ENCODE measurements at places on chromosomes 2 and 18.

DNA sequence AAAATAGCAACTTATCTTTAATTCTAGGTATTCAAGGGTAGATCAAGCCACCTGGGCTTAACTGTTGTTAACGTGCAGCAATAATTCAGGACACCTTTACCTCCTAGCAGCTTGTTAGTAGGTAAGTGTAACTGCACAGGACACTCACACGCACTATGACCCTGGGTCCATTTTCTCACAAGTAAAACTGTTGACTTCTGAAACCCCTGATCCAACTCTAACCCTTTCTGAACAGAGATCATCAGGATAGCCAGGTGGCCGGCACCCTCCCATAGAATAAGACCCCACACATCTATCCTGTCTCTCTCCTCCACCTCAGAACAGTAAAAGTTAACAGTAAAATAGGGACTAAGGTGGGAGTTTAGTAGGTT lies 610 bp downstream of the SPC25 start:
- DNase-seq: no peak

- DNase-seq: no peak
Measured at GRCh38 chr18:35417223-35417622, 40.1 kb upstream of the ZNF396 start.

DNA sequence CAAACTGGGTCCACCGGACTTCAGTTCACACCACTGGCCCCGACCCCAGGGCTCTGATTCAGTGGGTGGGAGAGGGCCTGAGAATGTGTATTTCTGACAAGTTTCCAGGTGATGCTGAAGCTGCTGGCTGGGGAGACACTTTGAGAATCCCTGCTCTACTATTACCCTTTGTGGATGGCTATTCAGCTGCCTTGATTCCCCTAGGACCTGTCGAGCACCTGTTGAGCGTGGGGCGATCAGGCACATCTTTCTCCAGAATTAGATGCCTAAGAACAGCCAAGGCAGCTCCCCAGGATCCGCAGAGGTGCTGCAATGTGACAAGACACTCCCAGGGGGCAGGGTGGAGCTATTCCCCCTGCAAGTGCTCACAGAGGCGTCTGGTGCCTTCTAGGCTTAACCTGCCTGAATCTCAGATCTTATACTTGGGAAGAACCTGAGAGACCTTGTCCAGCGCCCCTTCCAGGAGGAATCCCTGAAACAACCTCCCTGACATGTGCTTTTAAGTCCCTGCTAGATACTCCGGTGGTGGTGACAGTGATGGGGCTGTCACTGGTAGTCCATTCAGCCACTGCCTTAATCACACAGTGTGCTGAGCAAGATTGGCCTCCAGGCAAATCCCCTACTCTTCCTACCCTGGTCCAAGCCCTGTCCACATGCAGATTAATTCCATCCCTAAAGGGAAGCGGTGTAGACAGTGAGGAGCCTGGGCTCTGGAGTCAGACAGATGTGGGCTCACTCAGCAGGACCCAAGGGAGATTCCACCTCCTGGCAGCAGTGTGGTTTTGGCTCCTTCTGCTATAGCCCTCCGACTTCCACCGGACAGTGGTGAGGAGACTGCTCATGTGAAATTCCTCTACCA lies 43.4 kb upstream of the OTOF start:
- no peak for DNase-seq

- no peak for DNase-seq
Measured at GRCh38 chr2:128600581-128601297, 282.1 kb upstream of the HS6ST1 start.

GRCh38 chr2:115161081-115161770 lies 718.8 kb downstream of the DPP10 start:
- DNase-seq: no peak

DNA sequence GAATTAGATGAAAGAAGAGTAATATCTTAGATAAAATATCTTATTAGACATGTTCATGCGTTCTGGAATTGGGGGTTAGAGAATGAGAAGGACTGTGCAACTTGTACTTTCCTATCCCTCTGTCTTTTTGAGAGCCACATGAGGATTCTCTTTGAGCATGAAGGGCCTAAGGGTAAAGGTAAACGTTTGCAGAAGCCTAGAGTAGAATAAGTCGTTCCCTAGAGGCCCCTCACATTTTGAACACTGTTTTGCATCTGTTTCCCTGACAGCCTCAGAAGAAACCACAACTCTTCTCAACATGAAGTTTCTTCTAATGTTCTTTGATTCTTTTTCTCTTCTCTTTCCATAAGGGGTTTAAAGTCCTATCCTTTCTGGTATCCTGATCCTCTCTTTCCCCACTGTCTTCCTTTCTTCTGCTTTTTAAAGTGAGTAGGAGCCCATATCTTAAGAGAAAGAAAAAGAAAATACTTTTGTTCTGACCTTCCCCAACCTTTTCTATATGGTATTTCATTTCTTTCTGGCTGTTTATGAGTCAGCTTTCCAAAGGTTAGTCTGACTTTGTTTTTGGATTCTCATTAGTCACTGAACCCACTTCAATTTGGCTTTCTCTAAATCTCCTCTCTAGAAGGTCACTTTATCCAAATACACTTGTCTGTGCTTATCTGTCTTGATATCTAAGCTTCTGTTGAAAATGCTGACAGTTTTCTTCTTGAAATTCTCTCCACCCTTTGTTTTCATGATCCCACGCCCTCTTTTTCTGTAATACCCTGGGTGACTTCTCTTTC lies 34.8 kb downstream of the PPP1R1C start:
- DNase-seq: no peak

- no peak for DNase-seq
Measured at GRCh38 chr2:150350500-150350899, 137.0 kb downstream of the RND3 start.

DNA sequence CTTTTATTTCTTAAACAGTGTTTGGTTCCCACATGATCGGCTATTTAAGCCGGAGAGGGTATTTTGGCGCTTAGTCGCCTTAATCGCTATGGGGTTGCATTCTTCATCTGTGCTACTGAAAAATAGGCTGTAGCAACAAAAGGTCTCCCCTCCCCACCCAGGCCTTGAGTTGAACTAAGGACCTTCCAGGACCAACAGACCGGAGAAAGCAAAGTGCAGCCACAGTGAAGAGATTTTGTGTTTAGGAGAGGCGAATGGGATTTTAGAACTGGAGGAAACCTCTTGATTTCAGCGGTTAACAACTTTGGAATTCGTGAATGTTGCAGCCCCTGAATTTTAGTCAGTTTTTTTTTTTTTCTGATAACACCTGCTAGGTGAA lies 1.4 kb downstream of the ITGA6 start:
- no peak for DNase-seq

GRCh38 chr2:64151476-64151875 lies 7.3 kb upstream of the PELI1 start:
- no peak for DNase-seq

DNA sequence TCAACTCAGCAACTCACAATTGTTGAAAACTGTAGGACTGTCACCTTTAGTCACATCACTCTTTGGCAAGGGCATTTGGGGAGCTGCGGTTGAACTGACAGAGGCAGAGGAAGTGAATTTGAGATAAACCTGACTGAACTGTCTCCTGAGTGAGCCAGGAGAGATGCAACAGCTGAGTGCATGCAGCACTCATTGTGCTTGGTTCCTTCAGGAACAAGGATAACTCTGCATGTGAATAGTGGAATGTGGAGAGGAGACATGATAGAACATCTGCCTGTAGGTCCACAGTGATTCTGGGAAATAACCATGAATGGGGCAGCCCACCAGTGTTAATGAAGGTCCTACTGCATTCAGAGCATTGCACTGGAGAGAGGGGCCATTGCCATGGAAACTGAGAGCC lies 494.7 kb downstream of the STK39 start:
- DNase-seq: no peak

- no peak for DNase-seq
Measured at GRCh38 chr2:115584507-115584906, 1142.1 kb downstream of the DPP10 start.

DNA sequence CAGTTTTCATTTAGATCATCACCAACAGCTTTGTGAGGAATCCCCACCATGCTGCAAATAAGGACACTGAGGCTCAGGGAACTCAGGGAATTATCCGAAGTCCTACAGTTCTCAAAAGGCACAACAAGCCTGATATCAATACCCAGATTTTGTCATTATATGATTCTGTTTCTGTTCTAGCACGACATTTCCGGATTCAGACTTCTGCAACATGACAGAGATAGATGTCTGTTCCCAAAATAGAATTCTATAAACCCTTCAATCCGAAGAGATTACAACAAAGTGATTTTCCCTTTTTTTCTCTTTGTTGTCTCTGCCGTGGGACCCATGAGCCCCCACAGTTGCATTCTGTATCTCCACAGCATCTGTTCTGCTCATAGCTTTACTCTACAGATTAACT lies 72.0 kb downstream of the DOCK10 start:
- DNase-seq: no peak

DNA sequence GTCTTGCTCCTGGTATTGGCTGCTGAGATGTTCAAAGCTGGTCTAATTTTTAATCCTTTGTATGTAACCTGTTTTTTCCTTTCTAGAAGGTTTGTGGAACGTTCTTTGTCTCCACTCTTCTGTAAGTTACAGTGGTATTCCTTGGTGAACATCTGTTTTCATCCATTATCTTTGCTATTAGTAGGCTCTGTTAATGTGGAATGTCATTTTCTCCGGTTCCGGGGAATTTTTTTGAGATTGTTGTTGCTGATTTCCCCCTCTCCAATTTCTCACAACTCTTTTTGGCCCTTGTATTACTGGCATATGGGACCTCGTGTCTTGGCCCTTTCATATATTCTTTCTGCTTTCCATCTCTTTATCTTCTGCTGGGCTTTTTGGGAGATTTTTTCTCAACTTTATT lies 63.4 kb downstream of the LCLAT1 start:
- DNase-seq: no peak

DNA sequence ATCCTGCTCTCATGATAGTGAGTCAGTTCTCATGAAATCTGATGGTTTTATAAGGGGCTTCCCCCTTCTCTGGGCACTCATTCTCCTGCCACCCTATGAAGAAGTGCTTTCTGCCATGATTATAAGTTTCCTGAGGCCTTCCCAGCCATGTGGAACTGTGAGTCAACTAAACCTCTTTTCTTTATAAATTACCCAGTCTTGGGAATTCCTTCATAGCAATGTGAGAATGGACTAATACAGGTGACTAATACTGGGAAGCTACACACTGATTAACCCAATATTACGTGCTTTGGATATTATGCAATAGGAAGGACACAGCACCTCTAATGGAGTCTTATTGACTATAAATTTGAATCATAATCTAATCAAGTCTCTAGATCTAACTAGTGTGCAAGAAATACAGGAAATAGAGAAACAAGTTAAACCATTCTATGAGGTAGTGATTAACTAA lies 107.2 kb upstream of the ETAA1 start:
- DNase-seq: no peak

DNA sequence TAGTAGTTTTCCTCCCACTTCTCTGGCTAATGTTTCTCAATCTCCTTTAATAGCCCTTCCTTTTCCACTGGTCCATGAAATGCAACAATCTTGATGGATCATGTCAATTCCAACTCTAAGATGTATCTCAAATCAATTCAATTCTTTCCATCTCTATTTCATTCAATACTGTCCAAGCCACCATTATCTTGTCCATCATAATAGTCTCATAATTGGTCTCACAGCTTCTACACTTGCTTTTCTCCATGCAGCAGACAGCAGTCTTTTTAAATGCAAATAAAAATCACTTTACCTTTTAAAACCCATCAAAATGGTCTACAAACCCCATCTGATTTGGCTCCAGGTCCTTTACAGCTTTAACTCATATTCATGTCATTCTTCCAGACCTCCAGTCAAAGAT lies 226.6 kb downstream of the EPHA4 start:
- no peak for DNase-seq

DNA sequence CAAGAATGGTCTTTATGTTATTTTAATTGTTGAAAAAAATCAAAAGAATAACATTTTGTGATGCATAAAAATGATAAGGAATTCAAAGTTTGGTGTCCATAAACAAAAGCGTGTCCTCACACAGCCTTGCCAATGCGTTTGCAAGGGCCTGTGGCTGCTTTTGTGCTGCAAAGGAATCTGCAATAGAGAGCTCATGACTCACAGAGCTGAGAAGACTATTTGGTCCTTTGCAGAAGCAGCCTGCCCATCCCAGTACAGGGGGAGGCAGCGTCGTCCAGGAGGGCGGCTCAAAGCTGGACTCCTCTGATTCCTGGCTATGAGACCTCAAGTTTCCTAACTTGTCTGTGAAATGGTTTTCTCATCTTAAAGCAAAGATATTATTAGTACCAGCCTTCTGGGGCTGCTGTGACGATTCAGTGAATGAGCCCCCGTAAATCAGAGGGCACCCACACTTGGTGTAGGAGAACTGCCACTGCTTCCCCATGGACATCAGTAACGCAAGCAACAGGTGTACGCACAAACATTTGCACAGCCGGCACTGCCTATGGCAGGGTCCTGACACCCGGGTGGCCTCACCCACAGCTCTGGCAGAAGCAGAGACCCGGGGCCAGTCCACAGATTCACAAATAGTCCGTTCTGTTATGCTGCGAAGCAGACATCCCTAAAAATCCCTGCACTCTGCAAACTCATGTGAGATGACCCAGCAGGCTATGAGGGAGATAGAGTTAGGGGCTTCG lies 70.6 kb upstream of the ASAP2 start:
- no peak for DNase-seq

DNA sequence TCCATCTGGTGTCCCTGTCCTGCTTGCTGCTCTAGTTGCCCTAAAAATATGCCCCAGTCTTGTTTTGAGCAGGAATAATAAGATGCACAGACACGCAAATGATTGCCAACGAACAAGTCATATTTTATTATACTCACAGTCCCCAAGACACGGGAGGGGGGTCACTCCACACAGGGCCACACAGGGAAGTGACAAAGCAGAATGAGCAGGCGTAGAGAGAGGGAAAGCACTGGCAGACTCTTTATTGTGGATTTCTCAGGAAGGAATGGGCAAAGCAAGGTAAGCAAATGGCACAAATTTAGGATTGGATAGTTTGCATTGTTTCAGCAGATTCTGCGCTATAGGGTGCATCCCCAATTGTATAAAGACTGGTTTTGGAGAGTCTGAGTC lies 20.7 kb upstream of the ZDBF2 start:
- DNase-seq: no peak

DNA sequence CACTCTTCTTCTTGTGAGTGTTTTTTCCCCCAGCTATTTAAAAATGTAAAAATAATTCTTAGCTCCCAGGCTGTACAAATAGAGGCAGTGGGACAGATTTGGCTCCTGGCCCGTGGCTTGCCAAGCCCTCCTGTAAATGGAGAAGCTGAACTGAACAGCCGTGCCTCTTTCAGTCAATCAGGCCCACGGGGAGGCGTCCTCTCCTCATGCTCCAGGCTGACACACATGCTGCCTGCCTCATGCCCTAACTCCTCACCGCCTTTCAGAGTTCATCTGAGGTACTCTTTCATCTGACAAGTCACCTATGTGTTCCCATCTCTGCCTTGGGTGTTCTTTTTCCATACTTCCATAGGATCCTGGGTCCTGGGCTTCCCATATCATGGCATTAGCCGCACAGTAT lies 58.9 kb downstream of the BMP10 start:
- DNase-seq: no peak

GRCh38 chr2:219252084-219252483 lies 959 bp upstream of the TUBA4B start:
- no peak for DNase-seq

All from GM12864 (cell line).